ENCODE measurements at places on chromosomes 16 and 17. TPM values are rescaled to one million over a fixed set of nuclear protein-coding genes. Genes with fewer than 3 reads are reported as not detected.
A peak's percentile ranks its signal among the peaks of the same experiment; 100 is the strongest.

BCO1 gene
- not detected for total RNA-seq

CDIPT gene
- total RNA-seq: 62.5 TPM

PABPN1L gene
- total RNA-seq: not detected

VMO1 gene
- 3.8 TPM for total RNA-seq

ASIC2 gene
- not detected for total RNA-seq

NHERF2 gene
- 86.9 TPM for total RNA-seq

CDRT4 gene
- total RNA-seq: 1.3 TPM

PDIA2 gene
- total RNA-seq: 2.2 TPM

GALK1 gene
- 12.7 TPM for total RNA-seq

DNA sequence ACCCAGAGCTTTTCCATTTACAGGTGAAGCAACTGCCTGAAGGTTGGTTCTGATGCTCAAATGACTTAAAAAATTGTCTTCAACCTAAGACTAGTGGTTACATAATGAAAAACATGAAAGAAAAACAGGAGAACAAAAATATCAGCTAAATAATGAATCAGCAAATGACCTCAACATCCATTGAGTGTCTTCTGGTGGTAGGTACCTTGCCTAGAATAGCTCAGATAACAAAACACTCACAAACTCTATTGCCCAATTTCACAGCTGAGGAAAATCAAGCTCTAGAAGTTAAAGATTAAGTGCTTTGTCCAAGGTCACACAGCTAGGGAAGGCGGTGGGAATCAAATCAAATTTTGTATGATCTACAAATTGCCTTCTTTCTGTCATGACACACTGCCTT is 304.6 kb upstream of the CDH11 start:
- no peak for DNase-seq

DNA sequence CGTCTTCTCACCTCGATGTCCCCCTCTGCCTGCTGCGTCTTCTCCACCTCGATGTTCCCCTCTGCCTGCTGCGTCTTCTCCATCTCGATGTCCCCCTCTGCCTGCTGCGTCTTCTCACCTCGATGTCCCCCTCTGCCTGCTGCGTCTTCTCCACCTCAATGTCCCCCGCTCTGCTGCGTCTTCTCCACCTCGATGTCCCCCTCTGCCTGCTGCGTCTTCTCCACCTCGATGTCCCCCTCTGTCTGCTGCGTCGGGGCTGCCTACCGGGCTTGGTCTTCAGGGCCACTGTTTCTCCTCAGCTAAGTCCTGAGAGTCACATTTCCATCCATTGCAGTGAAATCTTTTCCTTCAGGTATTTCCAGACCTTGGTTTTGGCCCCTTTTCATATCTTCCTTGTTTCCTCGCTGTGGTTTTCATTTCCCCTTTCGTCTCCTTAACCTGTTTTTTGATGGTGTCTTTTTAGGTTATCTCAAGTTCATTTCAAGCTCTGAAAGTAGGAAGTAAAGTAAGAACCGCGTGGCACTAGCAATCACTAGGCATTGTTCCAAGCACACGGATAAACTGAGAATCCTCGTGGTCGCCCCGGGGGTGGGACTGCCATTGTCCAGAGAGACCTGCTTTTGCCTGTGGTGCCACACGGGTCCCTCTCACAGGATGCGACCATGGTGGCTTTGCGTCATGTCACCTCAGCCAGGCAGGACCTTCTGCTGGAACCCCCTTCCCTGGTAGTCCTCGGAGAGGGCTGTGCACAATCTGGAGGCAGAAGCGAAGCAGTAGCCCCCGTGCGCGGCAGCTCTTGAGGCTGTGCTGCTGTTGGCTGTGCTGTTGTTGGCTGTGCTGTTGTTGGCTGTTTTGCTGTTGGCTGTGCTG is 9.5 kb upstream of the ZNF750 start:
- DNase-seq: no peak

GRCh38 chr16:10880594-10881452 is 3.8 kb downstream of the CIITA start:
- DNase-seq: no peak

- no peak for DNase-seq
Observed at GRCh38 chr17:76428511-76428910, 24.4 kb downstream of the UBE2O start.

DNA sequence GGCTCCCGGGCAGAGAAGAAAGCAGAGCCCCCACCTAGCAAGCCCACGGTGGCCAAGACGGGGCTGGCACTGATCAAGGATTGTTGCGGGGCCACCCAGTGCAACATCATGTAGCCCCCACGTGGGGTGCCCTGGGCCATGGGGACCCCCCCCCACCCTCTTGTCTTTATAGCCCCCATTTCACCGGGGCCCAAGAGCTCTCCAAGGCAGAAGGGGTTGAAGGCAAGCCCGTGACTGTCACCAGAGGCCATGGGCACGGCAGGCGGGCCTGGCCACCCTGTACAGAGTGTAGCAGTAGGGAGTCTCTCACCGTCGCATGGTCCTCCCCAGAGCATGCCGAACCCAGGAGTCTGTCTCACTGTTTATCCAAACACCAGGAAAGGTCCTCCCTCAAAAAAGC is 56.2 kb downstream of the MARF1 start:
- DNase-seq: no peak

GRCh38 chr17:19415311-19415710 is 4.3 kb downstream of the RNF112 start:
- no peak for DNase-seq

DNA sequence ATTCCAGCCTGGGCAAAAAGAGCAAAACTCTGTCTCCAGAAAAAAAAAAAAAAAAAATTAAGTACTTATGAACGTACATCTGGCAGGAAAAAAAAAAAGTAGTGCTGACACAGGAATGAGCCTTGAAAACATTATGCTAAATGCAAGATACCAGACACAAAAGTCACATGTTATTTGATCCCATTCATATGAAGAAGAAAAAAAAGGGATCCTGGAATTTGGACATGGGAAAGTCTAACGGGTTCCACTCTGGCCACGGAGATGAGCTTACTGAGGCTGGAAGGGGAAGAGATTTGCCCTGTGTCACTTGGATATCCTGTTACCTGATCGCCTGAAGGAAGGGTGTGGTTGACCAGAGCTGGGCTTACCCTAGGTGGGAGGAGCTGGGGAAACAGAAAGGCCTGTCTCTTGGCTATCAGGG is 251.9 kb downstream of the PARN start:
- peak; percentile 51 for DNase-seq

DNA sequence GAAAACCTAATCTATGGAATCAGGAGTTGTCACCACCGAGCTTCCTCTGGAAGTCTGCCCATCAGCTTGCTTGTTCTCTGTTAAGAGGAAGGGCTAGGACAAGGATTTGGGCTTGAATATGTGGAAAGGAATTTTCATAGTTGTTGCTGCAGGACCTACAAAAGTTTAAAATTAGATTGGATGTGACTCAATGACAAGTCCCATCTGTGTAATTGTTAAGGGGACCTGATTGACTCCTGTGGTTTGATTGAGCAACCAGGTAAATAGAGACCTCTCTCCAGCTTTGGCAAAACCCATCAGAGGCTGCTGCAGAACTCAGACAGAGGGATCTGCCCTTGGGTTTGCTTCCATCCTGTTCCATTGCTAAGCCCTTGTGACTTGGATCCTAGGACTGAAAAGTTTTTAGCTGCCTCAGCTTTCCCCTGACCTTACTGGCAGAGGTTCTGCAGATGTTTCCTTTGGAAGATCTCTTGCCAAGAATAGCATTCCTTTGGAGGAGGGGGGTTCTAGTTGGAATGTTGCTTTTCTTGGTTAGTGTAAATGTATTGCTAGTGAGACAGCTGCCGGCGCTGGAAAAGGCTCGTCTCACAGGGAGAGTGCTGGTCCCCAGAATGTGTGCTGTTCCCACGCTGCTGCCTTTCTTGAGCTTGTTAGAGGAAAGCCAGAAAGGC is 50.0 kb downstream of the SF3B3 start:
- peak; percentile 74 for DNase-seq

GRCh38 chr16:68408967-68409366 is 39.3 kb downstream of the SMPD3 start:
- no peak for DNase-seq

DNA sequence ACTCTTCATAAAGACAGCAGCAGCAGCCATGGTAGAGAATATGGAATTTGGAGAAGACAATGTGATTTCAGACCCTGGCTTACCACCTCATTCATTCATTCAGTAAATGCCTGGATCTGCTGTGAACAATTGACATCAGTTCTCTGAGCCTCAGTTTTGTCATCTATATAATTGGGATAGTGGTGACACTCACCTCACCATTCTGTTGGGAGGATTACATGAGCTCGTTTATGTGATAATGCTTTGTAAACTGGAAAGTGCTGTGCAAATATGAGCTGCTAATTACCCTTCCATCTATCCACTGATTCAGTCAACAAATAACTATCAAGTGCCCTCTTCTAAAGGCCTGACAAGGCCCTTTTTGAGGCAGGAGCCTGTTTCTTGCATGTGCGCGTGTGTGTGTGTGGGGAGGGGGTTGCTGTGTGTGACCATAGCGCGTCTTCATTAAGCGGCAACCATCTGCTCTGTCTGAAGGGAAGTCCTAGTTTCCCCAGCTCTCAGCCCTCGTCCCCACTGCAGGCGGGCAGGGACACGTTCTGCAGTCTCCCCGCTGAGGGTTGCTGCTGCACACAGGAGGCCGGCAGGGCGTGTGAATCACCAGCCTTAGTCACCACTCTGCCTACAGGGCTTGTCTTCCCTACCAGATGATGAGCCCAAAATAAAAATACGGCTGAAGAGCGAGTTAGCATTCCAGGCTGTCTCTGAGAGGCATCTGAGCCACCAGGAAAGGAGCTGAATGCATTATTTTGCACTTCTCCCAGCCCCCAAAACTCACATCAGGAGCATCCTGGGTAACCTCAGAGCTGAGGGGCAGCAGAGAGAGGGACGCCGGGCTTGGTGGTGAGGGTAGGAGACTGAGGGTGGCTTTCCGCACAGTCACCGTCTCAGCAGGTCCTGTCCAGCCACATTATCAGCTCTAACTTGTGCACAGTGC is 19.9 kb downstream of the ARL4D start:
- no peak for DNase-seq

GRCh38 chr17:72691586-72691985 is 400.9 kb downstream of the SLC39A11 start:
- no peak for DNase-seq

- DNase-seq: peak; percentile 31
Observed at GRCh38 chr16:86740906-86741799, 162.8 kb downstream of the FOXL1 start.

- DNase-seq: peak; percentile 73
Observed at GRCh38 chr17:15260376-15261257, 4.5 kb downstream of the PMP22 start.

- no peak for DNase-seq
Observed at GRCh38 chr16:57255686-57256415, 10.8 kb downstream of the ARL2BP start.

DNA sequence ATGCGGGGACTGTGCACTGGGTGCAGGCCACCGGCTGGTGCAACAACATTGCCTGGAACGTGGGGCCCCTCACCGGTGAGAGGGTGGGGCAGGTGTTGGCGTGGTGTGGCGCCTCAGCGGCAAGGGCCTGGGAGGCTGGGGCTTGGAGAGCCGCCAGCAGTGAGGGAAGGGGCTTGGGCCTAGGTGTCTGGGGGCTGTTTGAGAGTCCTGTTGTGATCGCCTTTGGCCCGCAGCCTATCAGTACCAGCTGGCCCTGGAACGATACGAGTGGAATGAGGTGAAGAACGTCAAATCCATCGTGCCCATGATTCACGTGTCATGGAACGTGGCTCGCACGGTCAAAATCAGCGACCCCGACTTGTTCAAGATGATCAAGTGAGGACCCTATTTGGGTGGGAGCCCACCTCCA is 2.6 kb upstream of the TMEM88 start:
- no peak for DNase-seq

DNA sequence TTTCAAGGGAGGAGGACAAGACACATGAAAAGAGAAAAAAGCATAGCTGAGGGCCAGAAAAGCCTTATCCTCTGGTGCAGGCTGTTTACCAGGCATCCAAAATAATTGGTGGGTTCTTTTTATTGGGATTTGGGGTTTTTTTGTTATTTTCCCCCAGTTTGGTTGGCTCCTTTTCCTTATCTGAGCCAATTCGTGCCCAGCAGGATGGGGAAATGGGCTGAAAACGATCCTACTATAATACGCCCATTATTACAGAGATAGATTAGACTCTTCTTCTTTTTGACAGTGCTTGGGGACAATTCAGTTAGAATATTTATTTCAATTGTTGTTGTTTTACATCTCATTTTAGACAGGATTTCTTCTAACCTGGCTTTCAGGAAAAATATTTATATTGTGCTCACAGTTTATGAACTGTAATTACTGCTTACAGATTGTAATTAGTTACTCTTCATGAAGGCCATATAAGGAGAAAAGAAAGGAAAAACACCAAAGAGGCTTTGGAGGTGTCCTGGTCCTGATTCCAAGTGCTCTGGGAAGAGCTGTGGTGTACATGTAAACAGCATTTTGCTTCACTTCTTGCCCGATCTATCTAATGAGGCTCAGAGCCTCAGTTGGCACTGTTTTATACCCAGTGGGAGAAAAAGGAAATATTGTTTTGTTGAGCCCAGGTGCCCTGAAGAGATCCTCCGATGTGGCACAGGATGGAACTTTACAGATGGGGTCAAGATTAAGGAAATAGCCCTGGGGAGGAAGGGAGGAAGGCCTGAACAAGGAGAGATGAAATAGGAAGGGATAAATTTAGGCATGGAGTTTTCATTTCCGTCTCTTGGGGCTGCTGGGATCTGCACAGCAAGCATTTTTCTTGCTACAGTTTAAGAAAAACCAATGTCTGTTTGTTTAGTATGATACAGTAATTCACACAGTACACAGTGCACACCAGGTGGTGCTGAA is 611 bp upstream of the ANKRD40 start:
- no peak for DNase-seq

- no peak for DNase-seq
Observed at GRCh38 chr17:70582777-70583176, 413.4 kb downstream of the KCNJ2 start.

DNA sequence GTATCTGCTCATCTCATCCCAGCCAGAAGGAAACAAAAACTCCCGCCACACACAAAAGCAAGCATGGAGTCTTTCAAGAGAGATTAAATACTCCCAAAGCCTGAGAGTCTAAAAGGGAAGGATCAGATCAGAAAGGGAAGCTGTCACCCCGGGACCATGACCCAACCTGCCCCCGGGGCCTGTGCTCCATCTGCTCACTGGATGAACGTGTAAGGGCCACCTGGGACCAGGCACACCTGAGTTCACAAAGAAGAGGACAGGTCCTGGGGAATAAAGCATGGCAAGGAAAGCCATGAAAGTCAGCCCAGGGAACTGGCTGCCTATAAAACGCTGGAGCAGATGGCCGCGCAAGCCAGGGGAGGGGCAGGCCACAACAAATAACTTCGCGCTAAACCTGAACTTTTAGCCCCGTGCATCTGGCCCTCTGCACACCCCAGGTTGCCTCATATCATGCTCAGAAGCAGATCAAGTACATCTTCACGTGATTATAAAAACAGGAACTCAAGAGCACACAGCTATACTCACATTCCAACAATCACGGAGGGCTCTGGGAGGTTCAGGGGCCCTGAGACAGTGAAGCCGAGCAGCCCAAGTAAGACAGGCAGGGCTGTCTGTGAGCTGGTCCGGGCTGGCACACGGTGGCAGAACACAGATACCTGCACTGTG is 3.4 kb downstream of the TMEM11 start:
- DNase-seq: peak; percentile 83

GRCh38 chr17:51200295-51200694 is 34.1 kb downstream of the NME2 start:
- no peak for DNase-seq

GRCh38 chr16:10888320-10888937 is 11.4 kb downstream of the CIITA start:
- no peak for DNase-seq
